ENCODE measurements at places on chromosomes 7 and 10.

DNA sequence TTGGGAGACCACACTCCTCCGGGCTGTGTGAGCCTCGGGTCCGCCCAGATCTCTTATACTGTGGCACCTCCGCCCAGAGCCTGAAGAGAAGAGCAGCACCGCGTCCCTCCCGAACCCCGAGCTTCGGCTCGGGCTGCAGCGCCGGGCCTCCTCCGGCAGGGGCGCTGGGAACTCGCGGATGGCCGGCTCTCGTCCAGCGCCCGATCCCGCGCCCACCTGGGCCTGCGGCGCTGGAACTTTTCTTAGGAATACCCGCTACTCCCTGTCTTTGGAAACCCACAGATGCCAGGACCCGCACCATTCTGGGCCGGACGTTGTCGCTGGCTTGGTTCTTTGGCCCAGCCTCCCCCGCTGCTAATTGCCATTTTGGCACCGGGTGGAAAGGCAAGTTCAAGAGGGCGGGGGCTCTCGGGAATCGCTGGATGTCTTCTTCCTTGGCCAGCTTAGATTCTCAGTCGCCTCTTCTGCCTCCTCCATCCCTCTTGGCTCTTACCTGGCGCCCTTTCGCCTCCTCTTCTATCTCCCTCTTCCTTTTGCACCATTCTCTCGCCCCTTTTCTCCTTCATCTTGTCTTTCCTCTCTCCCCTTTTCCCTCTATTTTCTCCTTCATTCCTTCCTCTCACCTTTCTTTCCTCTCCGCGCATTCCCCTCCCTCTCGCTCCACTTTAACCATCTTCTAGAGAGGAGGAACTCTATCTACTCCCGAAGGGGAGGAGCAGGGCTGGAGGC, 2.1 kb upstream of the SORCS3 start:
- no peak for DNase-seq

DNA sequence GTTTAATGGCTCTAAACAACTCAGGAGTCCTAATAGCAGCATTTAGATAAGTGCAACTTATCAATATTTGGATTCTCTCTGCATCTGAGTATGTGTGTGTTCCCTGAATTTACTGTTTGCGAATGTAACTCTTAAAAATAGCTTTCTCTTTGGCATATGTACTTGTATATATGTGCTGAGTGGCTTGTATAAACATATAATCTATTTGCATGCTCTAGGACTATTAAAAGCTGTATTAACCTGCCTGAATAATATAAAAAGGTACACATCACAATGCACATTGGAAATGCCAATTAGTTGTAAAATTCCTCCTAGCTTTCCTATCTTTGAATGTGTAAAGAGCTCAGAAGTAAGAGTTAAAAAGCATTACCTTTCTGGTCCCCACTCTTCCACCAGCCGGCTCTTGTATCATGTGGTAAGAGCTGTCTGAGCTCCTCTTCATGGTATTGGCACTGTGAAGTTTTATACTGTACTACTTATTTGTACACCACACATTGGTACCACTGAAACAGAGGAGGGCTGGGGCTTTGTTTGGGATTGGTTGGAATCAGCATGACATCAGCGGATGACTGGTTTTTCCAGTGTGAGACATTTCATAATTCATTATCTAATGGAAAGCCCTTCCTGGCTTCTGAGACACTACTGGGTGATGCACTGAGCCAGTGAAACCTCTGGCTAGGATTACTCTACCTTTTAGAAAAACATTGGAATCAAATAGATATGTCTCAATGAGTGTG, at the start of gene INHBA:
Gene INHBA (minus strand): TSS at position 456 of the 737 bp plus-strand sequence. CDS start 2,716 bp downstream, outside the sequence.
- DNase-seq = no peak

DNA sequence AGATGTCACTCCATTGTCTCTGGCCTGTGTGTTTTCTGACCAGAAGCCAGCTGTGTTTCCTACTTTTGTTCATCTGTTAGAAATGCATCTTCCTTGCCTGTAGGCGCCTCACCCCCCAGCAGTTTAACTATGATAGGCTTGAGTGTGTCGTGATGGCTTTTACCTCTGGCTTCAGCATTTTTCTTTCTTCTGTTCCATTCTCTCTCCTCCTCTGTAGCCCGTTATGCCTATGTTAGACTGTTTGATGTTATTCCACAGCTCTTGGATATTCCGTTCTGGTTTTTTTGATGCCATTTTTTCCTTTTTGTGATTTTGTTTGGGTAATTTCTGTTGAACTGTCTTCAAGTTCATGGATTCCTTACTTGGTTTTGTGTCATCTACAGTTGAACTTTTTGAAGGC, 17.9 kb downstream of the MMP21 start:
- DNase-seq = no peak

- DNase-seq = no peak
Measured at GRCh38 chr10:103188853-103189252, 4.2 kb downstream of the NT5C2 start.

- DNase-seq = no peak
Measured at GRCh38 chr10:132714096-132714985, 71.6 kb downstream of the NKX6-2 start.

- peak; percentile 43 for DNase-seq
Measured at GRCh38 chr7:114481999-114482398, 67.4 kb downstream of the FOXP2 start.

DNA sequence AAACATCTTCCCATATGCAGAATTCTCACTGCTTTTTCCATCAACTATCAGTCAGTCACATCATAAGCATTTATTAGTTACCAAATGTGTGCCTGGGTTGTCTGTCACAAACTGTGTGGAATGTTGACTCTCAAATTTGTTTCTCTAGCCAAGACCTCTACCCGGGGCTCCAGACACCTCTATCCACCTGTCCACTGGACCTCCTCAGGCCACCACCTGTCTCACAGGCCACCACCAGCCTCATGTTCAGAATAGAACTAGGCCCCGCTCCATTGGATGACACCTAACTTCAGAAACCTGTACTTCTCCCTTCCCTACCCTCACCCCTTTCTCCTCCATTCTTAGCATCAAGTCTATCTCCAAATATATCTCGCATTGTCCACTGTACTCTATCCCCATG, 176.9 kb downstream of the CHN2 start:
- no peak for DNase-seq

DNA sequence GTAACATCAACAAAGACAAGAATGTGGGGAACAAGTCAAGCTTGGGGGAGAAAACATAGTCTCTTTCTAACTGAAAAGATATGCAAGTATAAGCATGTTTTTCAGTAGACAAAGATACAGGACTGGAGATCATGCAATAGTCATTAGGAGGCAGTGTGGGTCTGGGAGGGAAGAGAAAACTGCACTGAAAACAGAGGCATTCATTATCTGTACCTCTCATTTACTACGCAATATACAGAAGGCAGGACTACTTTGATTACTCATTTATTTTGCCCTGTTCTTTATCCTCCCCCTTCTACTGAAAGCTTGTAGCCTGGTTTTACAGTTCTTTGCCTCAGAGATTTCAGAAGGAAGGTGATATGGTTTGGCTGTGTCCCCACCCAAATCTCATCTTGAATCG, 341.2 kb downstream of the CRPPA start:
- no peak for DNase-seq

- DNase-seq = peak; percentile 92
Measured at GRCh38 chr10:101060036-101060950, 1.5 kb upstream of the KAZALD1 start.

DNA sequence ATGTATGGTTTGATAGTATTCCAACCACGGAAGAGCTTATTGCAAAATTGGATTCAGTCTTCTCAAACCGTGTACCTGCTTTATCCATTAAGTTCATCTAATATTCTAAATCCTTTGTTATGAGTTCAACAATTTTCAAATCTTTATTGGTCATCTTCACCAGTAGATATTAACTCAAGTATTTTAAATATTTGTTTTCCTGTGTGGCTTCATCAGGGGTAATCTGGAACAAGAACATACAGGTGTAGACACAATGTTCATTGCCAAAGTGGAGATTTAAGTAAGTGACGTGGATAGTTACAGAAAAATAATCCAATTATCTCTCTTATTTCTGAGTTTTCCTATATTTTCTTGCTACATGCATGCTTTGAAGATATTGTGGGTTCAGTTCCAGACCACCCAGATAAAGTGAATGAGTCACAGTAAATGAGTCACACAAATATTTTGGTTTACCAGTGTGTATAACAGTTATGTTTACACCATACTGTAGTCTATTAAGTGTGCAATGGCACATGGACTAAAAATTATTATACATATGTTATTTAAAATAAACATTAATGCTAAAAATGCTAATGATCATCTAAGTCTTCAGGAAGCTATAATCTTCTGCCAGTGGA, 429.0 kb upstream of the POT1 start:
- no peak for DNase-seq

GRCh38 chr10:51950371-51950995, 251.1 kb upstream of the CSTF2T start:
- DNase-seq = no peak

DNA sequence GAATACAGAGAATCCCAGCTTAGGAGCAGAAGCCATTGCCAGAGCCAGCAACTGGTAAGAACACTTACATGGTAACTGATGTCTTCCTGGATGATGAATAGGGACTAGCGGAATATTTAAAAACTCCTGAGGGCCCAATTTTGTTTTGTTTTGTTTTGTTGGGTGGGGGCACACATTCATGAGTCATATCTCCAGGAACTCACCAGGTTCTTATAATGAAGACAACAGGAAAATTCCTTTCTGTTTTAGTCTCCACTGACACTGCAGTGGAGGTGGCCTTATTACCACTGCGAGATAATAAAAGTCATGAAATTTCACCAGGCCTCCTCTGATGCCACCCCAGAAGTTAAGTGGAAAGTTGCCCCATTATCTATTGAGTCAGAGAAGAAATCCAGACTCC, 6.6 kb upstream of the CUZD1 start:
- no peak for DNase-seq

DNA sequence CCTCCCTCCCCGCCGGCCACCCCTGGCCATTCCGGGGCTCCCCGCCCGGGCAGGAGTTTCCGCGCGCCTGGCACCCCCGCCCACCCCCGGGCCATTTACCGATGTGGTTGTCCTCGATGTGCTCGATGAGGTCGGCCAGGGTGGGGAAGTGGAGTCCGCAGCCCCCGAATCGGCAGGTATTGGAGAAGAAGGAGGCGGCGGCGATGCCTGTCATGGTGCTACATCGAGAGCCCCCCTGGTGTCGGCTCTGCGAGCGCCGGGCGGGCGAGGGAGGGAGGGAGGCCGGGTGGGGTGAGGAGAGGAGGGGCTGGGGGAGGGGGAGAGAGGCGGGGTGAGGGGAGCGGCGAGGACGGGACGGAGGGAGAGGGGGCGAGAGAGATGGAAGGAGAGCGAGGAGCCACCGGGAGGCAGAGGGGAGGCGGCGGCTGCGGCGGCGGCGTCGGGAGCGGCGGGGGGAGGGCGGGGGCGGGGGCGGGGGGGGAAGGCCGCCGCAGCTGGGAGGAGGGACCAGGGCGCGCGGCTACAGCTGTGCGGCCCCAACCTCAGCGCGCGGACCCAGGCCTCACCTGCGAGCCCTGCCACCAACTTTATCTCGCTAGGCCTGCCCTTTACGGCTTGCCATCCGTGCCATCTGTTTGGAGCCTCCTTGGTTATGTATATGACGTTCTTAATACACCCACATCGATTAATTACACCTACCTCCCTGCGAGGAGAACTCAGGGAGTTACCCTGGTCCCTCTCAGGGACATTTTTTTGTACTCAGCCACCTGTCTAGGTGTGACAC, at the start of gene JAZF1:
Gene JAZF1 (minus strand): TSS at position 432 of the 784 bp plus-strand sequence.
- no peak for DNase-seq

DNA sequence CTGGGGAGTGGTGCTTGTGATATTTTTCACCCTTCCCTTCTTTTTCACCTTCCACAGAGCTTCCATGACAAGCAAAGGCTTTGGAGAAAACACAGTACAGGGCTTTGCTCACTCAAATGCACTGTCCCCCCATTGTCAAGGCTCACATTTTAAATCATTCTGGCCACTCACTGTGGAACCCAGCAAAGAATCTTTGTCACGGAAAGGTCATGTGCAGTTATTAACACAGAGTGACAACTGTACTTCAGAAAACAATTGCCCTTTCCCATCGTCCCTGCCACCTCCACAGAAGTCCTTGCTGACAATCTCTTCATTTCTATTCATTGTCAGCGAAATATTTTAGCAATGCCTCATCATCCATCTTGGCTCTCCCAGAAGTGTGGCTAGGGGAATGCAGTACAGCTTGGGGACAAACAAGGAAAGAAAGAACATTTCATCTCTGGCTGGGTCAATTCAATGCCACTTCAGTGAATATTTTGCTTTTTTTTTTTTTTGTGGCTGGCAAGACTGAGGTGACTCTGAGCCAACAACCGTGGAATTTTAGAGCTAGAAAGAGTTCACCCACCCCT, 851.0 kb downstream of the KCNMA1 start:
- DNase-seq = no peak

- DNase-seq = peak; percentile 82
Measured at GRCh38 chr10:126247446-126247975, 140.8 kb downstream of the ADAM12 start.

- no peak for DNase-seq
Measured at GRCh38 chr10:110394898-110395297, 90.2 kb upstream of the SMNDC1 start.

DNA sequence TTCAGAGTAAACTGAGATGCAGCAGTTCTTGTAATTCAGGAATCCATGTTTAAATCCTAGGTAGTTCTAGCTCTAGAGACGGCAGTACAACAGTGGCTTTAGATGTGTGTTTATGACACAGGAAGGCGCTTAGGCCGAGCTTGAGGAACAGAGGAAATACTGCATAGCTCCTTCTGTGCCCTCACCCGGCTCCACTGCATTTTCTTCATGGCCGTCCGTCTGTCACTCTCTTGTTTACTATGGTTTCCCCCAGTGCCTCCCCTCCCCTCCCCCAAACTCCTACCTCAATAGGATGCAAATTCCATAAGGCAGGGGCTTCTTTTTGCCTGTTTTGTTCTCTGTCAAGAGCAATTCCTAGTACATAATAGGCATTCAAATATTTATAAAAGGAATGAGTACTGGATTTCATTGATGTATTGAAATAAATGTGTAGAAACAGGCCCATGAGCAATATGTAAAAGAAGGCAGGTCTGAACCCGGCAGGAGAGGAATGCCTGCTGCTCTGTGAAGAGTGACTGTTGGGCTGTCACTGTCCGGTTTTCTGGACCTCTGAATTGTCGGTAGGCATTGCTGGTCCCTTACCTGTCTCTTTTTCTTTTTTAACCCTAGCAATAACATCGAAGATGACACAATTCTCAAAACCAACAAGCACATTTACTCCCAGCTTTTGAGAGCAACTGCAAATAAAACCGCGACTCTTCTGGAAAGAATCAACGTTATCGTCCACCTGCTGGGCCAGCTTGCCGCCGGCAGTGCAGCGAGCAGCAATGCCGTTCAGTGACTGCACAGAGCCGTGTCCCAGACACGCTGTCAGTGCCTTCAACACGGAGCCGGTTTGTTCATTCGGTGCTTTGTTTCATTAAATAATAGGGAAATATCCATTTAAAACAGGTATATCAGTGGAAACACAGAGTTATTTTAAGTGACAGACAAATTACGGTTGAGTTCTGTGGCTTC, 12.7 kb downstream of the MMP21 start:
- DNase-seq = no peak

DNA sequence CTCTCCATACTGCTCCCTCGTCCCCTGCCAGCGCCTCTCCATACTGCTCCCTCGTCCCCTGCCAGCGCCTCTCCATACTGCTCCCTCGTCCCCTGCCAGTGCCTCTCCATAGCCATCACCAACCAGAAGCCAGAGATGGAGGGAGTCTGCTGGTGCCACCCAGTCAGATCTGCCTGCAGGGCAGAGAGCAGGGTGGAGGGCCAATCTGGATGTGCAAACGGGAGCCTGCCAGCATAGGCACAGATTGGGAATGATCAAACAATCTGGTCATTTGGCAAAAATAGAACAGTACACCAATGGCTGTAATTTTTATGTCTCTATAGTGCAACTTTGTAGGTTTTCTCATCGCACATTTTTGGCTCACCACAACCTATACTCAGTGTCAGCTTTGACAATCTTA, 76.9 kb upstream of the LRRC4 start:
- DNase-seq = no peak

GRCh38 chr10:30383356-30383755, 34.3 kb upstream of the MTPAP start:
- DNase-seq = no peak
